Activated T-cell treated with anti-CD3 and anti-CD28 coated beads for 48 hours (primary cell): ENCODE measurements at places on chromosomes 1 and 21.

DNA sequence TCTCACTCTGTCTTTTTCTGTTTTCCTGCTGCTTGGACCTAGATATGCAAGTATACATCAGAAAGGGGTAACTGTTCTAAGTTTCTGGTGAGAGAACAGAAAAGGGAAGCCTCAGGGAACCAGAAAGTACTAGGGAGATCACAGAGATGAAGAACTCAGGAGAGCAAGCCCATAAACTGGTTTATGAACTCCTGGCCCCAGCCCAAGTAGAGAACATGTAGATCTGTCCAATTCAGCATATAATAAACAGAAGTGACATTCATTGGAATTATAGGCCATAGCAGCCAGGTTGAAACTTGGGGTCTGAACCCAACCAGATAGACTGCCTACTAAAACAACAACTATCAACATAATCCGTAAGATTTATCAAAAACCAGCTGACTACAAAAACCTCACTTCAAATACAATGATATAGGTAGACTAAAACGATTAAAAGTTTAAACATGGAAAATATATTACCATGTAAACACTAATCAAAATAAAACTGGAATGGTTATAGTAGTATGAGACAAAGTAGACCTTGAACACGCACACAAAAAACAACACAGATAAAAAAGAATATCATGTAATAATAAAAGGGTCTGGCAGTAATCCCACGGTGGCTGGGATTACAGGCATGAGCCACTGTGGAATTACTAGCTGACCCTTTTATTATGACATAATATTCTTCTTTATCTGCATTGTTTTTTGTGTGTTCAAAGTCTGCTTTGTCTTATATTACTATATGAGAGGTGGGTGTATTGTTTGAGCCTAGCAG lies 65.0 kb downstream of the ZSWIM5 start:
- DNase-seq: no peak

GRCh38 chr1:4137621-4138415 lies 237.7 kb upstream of the C1orf174 start:
- DNase-seq: no peak

DNA sequence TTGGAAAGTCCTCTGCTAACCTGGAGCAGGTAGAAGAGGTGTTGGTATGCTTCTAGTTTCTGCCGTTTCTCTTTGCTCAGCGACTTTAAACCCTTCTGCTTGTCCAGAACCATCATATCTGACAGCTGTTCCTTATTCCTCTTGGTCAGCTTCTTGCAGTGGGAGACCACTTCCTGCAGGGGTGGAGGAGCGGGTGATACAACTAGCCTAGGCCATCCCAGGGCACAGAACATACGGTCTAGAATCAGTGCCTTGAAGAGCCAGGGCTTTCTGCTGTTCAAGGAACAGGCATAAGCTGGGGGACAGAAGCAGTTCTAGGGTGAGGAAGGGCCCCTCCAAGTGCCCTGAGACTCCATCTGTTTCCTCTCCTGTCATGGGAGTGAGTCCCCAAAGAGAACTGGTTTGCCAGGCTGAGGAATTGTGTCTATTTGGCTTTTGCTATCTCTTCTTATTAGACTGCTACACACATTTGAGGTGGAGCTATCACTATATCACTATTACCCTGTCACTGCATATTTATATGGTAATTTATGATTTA lies 32.5 kb downstream of the IQGAP3 start:
- DNase-seq: no peak

DNA sequence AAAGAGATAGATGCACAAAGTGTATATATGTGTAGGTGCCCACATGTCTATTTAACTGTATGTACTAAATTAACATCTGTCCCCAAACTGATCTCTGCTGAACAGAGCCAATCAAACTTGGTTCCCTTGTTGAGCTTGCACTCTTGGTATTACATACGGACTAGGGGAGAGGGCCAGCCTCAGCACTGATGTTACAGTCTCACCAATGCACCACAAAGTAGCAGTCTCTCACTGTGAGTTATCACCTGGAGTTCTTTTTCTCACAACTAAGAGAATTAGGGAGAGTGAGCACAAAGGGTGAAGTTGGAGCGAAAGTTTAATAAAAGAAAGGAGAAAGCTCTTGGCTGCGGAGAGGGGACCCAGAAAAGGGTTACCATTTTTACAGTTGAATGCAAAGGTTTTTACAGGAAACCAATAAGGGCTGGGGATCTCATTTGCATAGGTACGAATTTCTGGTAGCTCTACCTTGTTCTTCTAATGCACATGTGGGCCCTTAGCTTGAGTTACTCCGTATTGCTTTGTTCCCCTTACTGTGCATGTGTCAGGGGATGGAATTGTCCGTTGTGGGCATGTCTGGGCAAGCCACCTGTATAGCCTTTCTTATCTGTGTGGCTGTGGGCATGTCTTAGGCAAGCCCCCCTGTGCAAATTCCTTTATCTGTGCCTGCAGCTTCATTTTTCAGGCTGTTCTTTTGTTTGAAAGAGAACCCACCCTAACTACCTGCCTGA lies 13.3 kb upstream of the CHI3L2 start:
- no peak for DNase-seq

DNA sequence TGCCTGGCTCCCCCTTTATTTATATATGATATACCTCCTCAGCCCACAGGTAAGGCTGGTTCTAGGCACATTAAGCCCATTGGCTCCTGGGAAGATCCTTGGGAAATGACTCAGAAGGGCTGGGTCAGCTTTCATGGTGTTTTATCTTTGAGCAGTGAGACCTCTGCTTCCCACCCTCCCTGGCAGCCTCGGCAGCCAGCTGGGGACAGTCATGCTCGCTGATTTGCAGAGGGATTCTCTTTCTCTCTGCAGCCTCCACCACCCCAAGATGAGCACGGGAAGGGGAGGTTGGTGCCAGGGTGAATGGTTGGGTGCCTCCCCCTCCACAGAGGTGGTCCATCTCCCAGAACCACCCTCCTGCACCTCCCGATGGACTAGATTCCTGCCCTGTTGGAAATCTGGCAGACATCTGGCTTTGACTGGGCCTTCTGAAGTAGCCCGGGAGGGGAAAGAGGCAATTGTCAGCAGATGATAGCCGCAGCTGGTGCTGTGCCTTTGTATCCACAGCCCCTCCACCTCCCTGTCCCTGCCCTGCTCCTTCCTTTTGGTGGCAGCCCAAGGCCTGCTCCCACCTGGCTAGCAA lies 24.6 kb downstream of the IER5 start:
- DNase-seq: no peak

GRCh38 chr1:113912594-113913311 lies 7.6 kb downstream of the DCLRE1B start:
- no peak for DNase-seq

DNA sequence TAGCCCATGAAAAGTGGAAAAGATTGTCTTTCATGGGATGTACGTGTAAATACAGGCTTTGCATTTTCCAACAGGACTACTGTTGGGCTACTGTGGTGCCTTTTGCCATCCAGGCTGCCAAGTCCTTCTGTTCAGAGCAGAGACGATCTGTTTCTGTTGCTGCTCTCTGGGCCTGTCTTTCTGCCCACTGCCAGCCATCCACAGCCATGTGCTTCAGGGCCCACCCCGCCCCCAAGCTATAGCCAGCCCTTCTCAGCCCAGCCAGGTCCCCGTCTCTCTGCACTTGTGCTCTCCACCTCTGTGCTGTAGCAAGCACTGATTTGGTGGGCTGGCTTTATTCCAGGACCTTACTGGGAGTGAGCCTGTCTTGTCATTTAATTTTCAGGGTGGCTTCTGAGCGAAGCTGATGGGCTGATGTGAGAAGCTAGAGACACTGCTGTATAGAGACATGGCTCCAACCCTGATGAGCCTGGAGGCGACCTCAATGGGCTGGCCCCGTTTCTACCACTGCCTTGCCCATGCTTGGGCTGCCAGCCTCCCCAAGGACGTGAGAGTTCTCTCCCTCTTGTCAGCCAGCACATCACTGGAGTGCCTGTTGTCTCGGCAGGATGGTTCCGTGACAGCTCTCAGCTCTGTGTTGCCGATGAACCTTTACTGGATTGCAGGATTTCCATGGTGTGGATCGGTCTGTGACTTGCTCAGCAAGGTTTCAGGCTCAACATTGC lies 137.8 kb downstream of the PEX14 start:
- DNase-seq: no peak

- no peak for DNase-seq
These were observed 55.6 kb downstream of the LRRC8D start for GRCh38 chr1:89876463-89876862.

GRCh38 chr1:232837087-232837486 lies 31.9 kb downstream of the MAP10 start:
- DNase-seq: no peak

GRCh38 chr1:159815926-159816325 lies 10.7 kb upstream of the SLAMF8 start:
- no peak for DNase-seq

DNA sequence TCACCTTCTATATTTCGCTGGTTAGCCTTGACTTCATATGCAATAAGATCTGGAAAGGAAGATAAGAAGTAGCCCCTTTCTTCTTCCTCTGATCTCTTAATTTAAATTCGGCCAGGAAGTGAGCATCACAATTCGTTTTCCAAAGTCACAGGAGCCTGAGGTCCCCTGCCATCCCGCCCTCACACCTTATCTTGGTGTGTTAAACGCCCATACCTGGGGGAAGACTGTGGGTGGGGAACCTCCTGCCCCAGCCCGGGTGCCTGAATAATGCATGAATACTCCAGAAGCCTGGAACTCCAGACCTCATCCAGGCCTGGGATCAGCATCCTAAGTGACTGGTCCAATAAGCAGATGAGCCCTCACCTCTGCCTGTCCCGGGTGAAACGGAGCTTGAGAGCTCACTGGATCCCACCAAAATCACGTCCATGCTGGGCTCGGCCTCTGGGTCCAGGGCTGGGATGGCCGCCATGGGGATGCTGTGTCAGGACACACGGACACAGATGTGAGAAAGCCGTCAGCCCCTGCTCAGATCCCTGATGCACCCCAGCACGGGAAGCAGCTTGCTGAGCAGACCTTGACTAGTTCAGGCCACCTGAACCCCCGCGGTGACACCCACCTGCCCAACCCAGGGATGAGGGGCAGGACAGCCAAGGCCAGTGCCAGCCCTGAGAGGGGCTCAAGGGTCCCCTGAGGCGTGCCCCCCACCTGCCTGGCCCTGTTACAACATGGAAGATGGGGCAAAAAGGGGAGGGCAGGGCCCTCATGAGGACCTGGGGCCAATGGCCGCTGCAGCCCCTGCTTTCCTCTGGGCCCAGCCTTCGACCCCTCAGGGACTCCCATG lies 686 bp downstream of the DNMT3L start:
- no peak for DNase-seq

DNA sequence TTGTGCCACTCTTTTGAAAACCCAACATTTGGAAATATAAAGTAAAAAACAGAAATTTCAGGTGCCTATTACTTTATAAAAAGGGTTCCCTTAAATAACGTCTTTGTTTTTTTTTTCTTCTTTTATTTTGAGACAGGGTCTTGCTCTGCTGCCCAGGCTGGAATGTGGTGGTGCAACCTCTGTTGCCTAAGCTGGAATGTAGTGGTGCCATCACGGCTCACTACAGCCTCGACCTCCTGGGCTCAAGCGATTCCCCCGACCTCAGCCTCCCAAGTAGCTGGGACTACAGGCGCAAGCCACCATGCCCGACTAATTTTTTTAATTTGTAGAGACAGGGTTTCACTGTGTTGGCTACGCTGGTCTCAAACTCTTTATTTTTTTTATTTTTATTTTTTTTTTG lies 110.2 kb upstream of the HNRNPU start:
- DNase-seq: no peak

DNA sequence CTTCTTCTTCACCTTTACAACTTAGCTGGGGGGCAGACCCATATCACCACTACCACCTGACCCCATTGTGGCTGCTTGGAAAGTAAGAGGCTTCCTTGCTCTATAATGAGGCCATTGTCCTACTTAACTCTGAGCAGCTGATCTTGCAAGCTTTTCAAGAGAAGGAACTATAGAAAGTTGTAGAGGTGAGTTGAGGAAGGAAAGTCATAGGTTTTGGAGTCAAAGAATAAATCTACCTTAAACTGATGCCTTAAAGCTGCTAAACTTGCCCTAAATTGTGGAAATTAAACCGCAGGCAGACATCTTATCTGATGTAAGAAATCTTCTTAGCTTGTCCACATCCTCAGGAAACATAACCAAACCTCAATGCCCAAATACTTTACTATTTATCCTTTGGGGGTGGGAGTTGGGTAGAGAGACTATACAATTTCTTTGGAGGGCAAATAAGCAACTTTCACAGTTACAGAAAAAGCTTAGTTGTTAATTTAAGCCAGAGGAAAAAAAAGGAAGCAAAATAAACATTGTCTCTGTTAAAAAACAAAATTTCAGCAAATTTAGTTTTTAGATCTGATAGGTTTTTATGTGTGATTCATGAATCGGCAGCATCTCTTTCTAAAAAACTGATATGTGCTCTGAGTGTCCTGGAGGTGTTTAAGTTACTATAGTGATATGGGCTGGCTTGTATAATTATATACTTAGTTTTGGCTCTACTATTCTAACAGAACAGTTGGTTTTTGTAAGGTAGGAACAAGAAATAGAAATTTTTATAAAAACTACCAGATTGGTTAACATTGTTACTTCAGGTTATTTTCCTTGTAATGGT lies 4.7 kb downstream of the IL23R start:
- no peak for DNase-seq

GRCh38 chr1:198523182-198523950 lies 17.1 kb downstream of the ATP6V1G3 start:
- no peak for DNase-seq

GRCh38 chr1:90132306-90132705 lies 137.4 kb downstream of the ZNF326 start:
- DNase-seq: no peak
